NCI-H2171 (cell line): ENCODE measurements at places on chromosomes 11 and 22.

DNA sequence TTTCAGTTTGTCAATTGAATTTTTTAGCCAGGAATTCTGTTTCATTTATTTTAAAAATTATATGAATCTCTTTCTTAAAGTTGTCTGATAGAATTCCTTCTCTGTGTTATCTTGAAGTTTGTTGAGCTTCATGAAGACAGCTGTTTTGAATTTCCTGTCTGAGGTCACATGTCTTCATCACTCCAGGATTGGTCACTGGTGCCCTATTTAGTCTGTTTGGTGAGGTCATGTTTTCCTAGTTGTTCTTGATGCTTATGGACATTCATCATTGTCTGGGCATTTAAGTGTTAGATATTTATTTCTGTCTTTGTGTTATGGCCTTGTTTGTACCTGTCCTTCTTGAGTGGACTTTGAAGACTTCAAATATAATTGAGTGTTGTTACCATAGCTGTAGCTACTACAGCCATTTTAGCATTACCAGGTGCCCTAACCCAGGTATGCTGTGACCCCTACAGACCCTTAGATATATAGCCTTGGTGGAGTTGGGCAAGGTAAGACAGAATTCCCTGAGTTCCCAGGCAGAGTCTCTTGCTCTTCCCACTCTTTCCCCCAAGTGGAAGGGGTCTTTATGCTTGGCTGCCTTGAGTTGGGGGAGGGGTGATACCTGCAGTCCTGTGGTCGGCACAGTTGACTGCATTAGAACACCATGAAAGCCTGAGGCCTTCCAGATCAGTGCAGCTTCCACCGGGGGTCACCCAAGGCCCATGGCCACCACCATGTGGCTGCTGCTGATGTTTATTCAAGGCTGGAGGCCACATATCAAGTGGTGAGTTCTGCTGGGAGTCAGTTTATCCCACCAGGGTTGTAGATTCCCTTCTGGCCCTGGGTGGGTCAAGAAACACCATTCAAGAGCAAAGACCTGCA is 229.6 kb downstream of the DYNC2H1 start:
- DNase-seq, result no peak

- peak; percentile 20 for DNase-seq
Observed at GRCh38 chr11:44006917-44007361, 40.8 kb upstream of the ACCSL start.

DNA sequence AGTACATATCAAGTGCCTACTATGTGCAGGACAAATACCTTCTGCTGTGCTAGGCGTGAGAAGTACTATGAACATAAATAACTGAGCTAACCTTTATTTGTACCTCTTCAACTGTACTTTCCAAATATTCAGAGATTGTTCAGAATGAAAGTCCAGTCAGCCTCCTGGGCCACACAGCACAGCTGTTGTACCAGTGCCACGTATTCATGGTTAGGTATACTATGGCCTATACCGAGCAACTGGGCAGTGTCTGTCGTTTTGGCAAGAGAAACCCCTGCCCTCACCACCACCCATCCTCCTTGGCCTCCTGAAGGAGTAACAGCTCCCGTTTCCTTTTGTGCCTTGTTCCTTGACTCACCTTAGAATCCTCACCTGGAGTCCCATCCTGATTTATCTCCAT is 53.0 kb downstream of the RASSF10 start:
- DNase-seq, result no peak

DNA sequence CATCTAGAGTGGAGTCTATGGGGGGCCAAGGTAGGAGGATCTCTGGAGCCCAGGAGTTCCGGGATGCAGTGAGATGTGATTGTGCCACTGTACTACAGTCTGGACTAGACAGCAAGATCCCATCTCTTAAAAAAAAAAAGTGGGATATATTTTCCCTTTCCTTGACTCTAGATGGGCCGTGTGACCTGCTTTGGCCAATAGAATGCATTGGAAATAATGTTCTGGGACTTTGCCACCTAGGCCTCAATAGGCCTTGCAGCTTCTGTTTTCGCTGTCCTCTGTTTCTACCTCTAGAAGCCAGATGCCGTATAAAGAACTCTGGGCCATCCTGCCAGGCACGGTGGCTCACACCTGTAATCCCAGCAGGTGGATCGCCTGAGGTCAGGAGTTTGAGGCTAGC is 3.6 kb downstream of the C11orf86 start:
- DNase-seq, result no peak

GRCh38 chr11:24900514-24900913 is 403.7 kb downstream of the LUZP2 start:
- DNase-seq, result no peak

DNA sequence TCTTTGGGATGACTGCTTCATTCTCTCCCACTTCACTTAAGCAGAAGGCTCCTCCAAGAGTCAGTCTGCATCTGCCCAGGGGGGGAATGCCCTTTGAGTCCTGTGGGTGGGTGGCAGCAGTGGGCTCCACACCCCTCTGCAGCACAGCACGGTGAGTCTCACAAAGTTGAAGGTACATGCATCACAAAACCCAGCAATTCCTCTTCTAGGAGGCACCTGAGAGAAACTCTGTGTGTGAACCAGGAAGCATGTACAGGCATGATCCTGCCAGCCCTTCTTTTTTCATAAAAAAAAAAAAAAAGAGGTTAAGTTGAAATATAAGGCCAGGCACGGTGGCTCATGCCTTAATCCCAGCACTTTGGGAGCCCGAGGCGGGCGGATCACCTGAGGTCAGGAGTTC is 87.2 kb downstream of the MYO18B start:
- no peak for DNase-seq

DNA sequence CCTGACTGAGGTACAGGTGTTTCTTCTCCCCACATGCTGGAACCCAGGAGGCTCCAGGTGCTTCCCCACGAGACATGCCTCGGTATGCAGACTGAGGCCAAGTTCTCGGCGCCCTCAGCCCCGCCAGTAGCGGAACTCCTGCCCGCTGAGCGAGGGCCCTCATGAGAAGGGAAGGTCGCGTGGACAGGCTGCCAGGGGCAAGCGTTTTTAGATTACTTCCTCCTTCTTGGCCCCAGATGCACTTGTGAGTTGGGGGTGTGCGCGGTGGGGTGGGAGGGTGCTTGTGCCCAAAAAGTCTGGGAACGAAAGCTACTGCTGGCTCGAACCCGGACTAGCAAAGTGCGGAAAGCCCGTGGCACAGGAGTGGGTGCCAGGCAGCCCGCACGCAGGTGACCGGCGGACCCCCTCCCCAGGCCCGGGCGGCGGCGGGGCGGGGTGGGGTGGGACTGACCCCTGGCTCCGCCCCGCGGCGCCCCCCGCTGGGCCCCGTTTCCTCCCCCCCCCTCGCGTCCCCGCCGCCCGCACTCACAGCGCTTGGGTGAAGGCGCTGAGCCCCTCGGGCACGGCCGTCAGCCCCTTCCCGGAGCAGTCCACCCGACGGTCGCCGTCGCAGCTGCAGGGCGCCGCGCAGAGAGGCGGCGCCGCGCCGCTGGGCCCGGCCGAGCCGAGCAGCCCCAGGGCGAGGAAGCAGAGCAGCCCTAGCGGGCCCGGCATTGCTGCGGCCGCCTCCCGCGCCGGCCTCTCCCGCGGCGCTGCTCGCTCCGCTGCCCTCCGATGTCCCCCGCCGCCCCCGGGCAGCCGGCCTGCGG is 797 bp downstream of the LGR4 start:
- peak; percentile 17 for DNase-seq

DNA sequence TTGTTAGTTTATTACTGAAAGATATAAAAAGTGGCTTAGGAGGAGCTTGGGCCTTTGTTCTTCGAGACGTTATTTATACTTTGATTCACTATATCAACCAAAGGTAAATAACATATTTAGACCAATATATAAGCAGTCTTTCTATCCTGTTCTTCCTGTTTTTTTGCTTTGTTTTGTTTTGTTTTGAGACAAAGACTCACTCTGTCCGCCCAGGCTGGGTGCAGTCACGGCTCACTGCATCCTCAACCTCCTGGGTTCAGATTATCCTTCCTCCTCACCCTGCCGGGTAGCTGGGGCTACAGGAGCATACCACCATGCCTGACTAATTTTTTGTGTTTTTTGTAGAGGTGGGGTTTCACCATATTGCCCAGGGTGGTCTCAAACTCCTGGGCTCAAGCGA is 66.8 kb downstream of the ATM start:
- DNase-seq, result no peak

GRCh38 chr11:119378851-119379465 is 2.5 kb downstream of the USP2 start:
- no peak for DNase-seq

GRCh38 chr11:6557761-6558674 is 45.4 kb downstream of the RRP8 start:
- no peak for DNase-seq

GRCh38 chr11:117072517-117073461 is 25.4 kb downstream of the SIK3 start:
- no peak for DNase-seq

GRCh38 chr11:95092549-95093324 is 3.1 kb downstream of the ENDOD1 start:
- no peak for DNase-seq
